ENCODE measurements at places on chromosomes 2 and 18.
A peak's percentile ranks its signal among the peaks of the same experiment; 100 is the strongest.

DNA sequence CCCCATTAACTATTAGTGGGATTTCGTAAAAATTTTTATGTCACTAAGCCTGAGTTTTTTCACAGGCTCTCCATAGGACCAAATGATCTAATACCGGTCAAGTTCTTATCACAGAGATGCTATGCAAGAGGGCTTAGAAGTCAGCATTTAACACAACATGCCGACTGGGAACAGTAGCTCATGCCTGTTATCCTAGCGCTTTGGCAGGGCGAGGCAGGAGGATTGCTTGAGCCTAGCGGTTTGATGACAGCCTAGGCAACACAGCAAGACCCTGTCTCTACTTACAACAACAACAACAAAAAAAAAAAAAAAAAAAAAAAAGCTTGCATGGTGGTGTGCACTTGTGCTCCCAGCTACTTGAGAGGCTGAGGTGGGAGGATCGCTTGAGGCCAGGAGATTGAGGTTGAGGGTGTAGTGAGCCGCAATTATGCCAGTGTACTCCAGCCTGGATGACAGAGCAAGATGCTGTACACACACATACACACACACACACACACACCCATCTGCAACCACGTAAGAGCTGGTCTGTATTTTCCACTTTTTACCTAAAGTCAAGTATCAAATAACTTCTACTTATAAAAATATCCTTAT is 67.6 kb upstream of the FAM124B start:
- no peak for DNase-seq

DNA sequence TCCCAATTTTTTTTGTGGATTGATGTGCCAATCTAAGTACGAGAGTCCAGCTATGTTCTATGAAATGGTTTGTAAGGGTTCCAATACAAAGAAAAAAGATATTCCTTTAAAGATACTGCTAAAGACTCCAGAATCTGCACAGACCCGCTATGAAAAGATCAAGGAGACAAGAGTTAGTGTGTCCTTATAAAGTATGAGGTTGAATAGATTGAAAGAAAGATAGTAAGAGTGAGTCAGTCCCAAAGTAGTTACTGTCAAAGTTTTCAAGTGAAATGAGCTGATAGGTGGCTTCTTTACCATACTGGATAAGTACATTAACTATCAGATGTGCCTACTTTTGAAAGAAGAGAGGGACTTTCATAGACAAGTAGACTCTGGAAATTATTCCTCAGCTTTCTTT is 17.9 kb upstream of the EHBP1 start:
- no peak for DNase-seq

DNA sequence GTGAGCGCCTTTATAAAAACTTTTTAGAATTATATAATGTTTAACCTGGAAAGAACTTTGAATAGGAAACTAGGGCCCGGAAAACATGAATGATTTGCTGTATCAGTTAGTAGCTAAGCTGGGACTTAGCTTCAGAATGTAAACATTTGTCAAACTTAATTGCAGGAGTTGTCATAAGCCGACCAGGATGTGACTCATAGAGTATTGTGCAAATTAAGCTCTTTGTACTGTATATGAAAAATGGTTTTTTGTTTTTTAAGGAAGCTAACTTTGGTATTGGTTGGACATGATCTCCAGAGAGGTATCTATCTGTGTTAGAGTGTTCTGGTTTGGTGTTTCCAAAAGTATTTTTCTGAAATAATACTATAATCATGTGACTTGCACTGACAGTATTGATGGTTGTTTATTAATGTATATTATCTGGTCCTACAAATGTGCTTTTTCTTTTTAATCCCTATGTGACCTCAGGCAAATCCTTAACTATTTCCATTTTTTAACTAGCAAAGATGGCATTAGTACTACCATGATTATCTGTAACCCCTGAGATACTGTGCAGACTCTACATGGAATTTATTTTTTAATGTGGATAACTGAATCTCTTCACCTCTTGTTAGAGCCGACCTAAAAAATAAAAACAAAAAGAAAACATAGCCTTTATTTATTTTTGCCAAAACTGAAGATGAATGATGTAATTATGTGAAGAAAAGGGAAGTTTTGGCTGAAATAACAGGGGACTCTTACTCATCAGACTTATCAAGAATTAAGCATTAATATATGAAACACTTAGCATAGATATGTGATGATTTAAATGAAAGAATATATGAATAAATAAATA is 11.7 kb downstream of the YIPF4 start:
- no peak for DNase-seq

GRCh38 chr18:28071199-28071598 is 105.7 kb downstream of the CDH2 start:
- DNase-seq: no peak

GRCh38 chr2:164692114-164692513 is 70.8 kb upstream of the GRB14 start:
- no peak for DNase-seq

DNA sequence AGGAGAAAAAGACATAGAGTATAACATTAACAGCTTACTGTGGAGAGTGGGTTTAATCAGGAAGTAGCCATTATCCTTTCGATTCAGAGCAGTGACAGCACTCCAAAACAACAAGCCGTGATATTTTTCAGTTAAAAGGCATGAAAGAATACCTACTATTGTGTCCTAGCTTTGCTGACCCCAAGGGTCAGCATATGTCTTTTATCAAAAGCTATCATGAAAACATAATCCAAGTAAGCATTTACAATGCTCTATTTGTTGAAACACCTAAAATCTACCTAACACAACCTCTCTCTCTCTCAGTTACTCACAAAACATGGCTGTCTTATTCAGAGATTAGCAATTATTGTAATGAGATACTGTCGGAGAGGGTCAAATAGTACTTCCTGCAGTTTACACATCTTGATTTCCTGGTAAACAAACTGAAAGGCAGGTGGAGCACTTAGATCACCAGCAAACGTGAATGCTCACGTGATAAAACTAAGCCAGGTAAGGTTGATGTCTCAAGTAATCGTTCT is 100.0 kb downstream of the BAZ2B start:
- DNase-seq: peak; percentile 36
